ENCODE measurements at places on chromosomes 3 and 15. TPM values are rescaled to one million over a fixed set of nuclear protein-coding genes. Genes with fewer than 3 reads are reported as not detected.

GRCh38 chr3:5294356-5294755, 106.8 kb downstream of the EDEM1 start:
- no peak for DNase-seq

Gene CKMT1A
- 1.7 TPM for total RNA-seq

GRCh38 chr3:174613173-174613572, 246.0 kb upstream of the NAALADL2 start:
- no peak for DNase-seq

DNA sequence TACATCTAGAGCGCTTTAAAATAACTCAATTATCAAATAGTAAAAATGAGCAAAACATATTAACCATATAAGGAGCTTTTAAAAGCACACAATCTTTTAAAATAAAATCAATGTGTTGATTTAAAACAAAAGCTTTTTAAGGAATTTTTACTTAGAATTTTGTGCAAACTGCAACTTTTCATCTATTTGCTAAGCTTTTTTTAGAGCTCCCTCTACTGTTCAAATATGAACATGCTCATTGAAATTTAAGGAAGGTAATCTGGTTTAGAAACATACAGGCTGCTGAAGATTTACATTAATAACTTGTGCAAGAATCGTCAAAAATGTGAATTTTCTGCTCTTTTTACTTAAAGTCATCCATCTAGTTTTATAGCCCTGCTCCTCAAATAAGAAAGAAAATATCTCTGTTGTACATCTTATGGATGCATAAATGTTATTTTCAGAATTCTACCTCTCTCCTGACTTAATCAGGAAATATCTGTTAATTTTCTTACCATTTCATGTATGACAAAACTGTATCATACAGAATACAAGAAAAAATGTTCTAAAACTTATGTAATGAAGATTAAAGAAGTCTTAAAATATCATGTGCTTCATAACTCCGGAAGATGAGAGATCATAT, 469.4 kb upstream of the ROBO2 start:
- DNase-seq, result no peak

- DNase-seq, result no peak
Measured at GRCh38 chr3:31013843-31014242, 119.4 kb upstream of the GADL1 start.
